ENCODE measurements at places on chromosomes 4 and X.

DNA sequence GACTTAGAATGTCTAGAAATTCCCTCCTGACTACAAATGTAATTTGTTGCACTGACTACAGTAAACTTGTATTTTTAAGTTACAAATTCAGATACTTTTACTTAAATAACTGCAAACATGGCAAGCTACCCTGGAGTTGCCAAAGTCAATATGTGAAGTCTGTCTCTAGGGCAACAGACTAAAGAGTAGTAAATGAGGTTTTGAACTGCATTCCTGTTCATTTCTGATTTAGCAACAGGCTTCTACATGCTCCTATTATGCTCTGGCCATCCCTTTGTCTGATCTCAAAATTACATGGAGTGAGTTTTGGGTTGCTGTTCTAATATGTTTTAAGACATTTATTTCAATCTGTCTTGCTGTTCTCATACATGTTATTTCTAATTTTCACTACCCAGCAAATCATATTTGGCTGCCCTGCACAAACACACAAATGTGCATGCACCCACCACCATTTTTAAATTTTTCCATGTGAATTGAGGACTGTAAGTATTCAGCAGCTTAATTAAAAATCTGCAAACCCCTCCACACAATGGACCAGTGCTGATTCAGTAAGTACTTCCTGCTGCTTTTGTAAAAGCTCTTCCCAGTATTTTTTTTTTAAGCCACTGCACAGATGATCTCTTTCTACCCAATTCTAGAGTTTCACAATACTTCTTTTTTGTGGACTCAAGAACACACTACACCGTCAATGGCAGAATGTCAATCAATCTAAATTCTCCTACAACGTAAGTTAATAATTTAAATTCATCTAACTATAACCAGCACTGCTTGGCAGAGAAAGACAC lies 26.7 kb downstream of the SH3RF1 start:
- peak; percentile 60 for DNase-seq

- DNase-seq: no peak
Observed at GRCh38 chr4:19324184-19324583, 927.5 kb upstream of the SLIT2 start.

GRCh38 chr4:156242390-156242789 lies 288.7 kb upstream of the CTSO start:
- DNase-seq: no peak

GRCh38 chrX:22538580-22538979 lies 265.9 kb downstream of the CBLL2 start:
- no peak for DNase-seq

- no peak for DNase-seq
Observed at GRCh38 chr4:54473798-54474197, 184.0 kb upstream of the KIT start.

- no peak for DNase-seq
Observed at GRCh38 chr4:30882995-30883675, 163.0 kb downstream of the PCDH7 start.

DNA sequence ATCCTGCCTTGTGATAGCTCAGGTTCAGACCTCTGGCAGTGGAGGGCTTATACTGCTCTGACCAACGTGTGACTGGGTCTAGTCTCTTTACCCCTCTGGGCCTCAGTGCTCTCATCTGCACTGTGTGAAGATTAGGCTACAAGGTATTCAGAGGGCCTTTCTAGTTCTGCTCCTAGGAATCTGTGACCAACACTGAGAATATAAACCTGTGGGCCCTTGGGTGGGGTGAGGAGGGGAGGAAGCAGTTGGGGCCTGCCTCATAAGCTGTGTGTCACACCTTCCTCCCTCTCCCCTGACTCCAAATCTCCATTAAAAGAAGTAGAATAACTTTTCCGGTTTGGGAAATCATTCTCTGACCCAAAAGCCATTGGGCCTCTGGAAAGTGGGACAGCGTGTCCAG lies 66.3 kb upstream of the MSN start:
- no peak for DNase-seq
